ENCODE measurements at places on chromosomes 13 and 19. TPM values are rescaled to one million over a fixed set of nuclear protein-coding genes. Genes with fewer than 3 reads are reported as not detected.
A peak's percentile ranks its signal among the peaks of the same experiment; 100 is the strongest.

The ZNF175 gene
- 3.6 TPM for total RNA-seq

GRCh38 chr19:18432275-18433014, 5.5 kb downstream of the ISYNA1 start:
- no peak for DNase-seq

The ZNF569 gene
- total RNA-seq, result 5.6 TPM

The GJB6 gene
- total RNA-seq, result not detected

DNA sequence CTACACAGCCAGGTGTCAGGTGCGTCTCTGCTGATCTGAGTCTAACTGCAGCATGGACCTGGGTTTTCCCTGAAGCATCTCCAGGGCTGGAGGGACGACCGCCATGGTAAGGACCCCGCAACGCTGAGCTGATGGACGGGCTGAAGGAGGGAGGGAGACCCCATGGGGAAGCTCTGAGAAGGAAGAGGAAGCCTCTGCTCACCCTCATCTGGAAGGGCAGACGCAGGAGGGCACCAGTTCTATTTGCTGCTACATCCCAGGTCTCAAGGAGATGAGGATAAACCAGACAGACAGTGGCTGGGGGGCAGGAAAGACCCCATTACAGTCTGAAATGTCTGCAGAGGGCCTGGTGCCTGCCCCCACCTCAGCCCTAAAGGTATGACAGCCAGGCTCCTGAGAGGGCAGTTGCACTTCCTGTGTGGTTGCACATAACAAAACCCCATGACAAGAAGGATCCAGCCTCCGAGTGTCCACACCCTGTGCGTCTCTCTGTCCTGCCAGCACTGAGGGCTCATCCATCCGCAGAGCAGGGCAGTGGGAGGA, at the start of gene LILRA2:
TSS of gene LILRA2 (plus strand) at position 461 of the 543 bp plus-strand sequence. CDS start 89 bp downstream, outside the sequence.
- peak; percentile 70 for DNase-seq

- no peak for DNase-seq
Observed at GRCh38 chr13:91362908-91363307, 15.4 kb downstream of the MIR17HG start.

DNA sequence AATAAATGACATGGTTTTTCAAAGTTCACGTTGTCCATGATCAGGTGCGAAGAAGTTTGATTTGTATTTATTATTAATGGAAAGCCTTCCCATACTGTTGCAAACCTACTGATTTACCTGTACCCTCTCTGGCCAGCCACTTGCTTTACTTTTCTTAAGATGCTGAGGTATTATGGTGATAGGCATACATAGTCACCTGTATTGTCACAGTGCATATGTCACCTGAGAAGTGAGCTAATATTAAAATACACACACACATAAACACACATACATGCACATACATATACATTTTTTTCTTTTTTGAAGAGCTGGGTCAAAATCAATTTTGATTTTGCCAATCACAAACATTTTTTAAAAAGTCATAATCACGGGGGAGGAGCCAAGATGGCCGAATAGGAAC, 72.1 kb downstream of the RNASEH2B start:
- no peak for DNase-seq

Measured in esophagus muscularis mucosa (tissue), 4 donors.